Stimulated activated CD4-positive, alpha-beta T cell treated with anti-CD3 and anti-CD28 coated beads, Interleukin-2, amount 100 ng/mL, for 24 hours (primary cell): ENCODE measurements at places on chromosomes 3 and 15.

DNA sequence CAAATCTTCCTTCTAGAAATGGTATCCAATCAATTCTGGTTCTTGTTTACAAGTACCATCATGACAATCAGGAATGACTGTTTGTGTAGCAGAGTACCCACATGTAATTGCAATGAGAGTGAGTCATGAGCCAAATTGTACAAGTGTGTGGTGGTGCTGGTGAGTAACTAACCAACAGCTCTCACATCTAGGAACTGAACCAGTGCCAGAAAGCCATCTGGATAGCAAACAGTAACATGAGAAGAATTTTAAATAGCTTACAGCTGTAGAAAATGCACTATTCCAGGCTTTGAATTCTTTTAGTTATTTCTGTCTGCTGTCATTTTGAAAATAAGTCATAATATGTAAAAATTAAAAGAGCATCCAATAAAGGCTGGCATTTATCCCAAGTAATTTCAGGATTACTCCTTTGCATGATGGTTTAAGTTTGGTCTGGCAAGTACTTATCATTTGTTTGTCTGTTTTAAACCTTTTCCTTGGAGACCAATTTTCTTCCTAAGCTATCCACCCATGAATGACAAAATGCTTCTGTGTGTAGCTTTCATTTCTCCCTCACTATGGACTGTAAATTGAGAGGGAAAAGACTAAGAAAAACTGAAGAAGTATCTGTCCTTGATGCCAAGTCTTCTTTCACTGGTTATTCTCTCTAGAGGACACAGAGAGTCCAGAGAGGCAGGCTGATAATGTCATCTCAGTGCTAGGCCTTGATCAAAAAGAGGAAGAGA is 60.0 kb downstream of the PIK3CB start:
- DNase-seq, result no peak

GRCh38 chr3:130428871-130429712 is 83.6 kb downstream of the COL6A5 start:
- DNase-seq, result no peak

DNA sequence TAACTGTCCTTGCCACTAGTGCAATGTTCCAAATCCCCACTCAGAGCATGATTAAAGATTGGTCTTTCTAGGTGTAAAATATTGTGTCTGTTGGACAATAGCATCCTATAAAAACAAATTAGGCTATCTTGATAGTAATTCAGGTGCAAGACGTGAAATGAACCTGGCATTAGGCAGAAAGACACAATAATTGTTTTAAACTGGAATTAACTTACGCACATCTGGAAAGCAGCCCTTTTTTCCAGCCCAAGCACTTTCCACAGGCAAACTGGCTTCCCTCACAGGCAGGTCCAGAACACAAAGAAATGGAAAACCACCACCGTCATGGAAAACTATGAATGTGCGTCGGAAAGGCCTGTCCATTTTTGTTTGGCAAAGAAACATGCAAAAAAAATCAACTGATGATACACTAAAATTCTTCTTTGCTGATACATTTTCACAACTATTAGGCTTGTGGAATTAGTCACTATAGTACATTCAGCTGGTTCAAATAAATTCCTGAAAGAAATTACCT is 474.7 kb upstream of the IL12A start:
- DNase-seq, result no peak

DNA sequence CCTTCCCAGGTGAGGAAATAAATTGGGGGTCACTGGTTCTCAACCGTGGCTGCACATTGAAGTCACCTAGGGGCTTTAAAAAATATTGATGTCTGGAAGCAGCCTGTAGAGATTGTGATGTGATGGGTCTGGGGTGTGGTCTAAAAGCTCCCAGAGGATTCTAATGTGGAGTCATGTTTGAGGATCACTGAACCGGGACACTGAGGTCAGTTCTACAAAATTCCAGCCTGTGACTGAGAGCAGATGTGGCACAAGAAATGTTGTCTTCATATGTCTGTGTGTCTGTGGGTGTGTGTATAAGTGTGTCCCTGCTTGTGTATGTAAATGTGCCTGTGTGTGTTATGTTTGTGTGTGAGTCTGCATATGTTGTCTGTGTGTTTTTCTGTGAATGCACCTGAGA is 79.9 kb downstream of the TLE3 start:
- DNase-seq, result no peak

DNA sequence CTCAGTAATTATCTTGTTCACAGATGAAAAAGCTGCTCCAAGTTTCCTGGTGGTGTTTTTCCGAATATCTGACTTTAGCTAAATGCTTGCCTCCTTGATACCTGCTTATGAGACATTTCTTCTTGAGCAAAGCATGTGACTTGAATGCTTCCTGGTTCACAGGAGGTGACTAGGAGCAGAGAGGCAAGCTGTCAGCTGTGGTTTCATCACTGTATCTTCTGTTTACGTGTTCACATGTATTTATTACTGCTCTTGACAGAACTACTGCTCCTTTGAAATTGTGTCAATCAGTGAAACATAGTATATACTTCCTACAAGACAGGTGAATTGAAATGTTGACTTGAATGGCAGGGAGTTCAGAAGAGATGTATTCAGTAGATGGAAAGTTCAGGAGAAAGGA is 8.9 kb upstream of the SPPL2A start:
- no peak for DNase-seq

DNA sequence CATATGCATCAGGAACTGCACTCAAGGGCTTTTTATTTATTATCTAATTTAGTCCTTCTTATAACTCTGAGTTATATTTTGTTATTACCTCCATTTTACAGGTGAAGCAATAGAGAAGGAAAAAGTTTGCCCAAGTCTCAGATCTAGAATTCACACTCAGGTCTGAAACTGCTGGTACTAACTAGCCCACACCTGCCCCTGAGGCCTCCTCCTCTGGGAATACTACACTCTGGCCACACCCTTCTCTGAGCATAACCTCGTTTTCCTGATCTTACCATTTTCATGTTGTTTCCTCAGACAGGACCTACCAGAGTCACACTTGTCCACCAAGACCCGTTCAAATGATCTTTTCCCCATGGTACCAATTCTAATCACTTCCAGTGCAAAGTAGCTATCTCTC is 94.1 kb upstream of the CHRM5 start:
- DNase-seq, result no peak

GRCh38 chr15:73326157-73326556 is 42.6 kb downstream of the HCN4 start:
- no peak for DNase-seq

- no peak for DNase-seq
Observed at GRCh38 chr3:18885612-18886011, 262.7 kb upstream of the KCNH8 start.
